ENCODE measurements at places on chromosomes 2 and 18.

GRCh38 chr2:98380203-98380535 is 33.9 kb downstream of the CNGA3 start:
- DNase-seq = no peak

DNA sequence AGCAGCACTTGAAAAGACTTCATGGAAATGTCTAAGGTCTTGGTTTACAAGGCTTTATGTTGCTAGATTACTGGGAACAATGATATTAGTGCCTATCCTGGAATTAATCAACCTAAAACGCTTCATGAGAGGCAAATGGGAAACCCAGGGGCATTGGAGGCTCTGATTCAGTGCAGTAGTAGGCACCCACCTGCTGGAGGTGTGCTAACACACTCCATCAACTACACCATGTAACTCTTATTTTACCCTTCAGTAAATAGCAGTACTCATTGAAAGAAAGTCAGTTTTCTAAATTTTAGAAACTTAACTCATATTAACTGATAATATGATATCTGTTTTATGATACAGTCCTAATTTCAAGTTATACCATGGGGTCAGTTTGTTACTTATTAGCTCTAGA is 17.4 kb upstream of the HNRNPA3 start:
- DNase-seq = no peak

- DNase-seq = no peak
Observed at GRCh38 chr2:81872006-81872405, 1567.5 kb upstream of the LRRTM1 start.

GRCh38 chr18:74796841-74797576 is 199.3 kb downstream of the ZNF407 start:
- DNase-seq = no peak

DNA sequence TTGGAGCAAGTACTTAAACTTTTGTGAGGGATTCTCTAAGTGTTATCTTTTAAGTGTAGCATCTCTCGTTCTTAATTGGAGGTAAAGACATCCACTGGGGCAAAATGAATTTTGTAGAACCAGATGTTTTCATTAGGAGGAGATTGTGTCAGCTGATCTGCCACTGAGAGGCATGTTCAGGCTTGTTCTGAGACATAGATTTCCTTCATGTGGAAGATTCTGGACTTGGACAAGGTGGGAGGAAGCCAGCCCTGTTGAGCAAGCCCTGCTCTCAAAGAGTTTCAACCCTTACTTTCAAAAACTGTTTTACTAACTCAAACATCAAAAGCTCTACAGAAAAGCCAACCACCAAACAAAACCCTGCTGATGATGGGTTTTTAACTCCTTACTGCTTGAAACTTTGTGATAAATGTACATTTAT is 6.5 kb downstream of the MAP4K4 start:
- peak; percentile 33 for DNase-seq

DNA sequence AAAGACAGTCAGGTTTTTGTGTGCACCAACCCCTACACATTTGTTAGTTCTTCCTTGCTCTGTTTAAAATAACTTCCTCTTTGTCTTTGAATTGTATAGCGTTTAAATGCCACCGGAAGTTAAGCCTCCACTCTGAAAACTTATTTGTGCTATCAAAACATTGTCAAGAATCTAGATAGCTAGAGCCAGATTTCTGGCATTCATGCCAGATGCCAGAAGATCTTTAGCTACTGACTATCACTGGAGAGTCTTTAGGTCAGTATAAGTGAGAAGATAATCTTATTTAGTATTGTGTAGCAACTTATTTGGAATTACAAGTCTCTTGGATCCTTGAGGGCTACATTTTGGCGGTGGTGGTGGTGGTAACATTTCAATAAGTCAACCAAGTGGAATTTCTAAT is 63.4 kb upstream of the ADAM23 start:
- no peak for DNase-seq

DNA sequence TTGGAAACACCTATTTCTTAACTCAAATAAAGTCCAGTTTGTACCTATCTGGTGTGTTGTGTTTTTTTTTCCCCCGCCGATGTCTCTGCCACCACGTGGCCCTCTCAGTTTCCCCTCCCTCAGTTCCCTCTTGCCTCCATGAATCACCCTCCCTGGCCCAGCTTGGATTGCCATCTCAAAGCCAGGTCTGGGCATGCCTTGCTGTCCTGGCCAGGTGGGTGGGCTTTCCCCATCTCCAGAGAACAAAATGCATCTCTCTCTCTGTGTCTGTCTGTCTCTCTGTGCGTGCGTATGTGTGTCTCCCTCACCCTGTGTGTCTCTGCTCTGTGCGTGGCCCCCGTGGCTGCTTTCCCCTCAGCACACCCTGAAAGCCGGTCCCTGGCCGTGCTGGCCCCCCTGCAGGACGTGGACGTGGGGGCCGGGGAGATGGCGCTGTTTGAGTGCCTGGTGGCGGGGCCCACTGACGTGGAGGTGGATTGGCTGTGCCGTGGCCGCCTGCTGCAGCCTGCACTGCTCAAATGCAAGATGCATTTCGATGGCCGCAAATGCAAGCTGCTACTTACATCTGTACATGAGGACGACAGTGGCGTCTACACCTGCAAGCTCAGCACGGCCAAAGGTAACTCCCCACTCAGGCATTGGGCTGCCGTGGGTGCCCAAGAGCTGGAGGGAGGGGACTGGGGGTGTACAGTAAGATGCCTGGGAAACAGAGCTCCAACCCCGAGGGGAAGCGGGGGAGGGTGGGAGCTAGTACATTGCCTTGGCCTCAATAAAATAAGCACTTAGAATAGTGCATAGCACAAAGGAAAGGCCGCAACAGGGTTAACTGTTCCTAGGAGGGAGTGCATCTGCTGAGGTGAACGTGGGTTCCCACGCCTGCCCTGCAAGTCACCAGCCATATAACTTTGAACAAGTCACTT is 31.6 kb upstream of the GMPPA start:
- DNase-seq = no peak

GRCh38 chr2:69054431-69054830 is 41.5 kb downstream of the ANTXR1 start:
- DNase-seq = no peak

Data from inflammatory macrophage (primary cell).